ENCODE measurements at places on chromosomes 16 and 17.

DNA sequence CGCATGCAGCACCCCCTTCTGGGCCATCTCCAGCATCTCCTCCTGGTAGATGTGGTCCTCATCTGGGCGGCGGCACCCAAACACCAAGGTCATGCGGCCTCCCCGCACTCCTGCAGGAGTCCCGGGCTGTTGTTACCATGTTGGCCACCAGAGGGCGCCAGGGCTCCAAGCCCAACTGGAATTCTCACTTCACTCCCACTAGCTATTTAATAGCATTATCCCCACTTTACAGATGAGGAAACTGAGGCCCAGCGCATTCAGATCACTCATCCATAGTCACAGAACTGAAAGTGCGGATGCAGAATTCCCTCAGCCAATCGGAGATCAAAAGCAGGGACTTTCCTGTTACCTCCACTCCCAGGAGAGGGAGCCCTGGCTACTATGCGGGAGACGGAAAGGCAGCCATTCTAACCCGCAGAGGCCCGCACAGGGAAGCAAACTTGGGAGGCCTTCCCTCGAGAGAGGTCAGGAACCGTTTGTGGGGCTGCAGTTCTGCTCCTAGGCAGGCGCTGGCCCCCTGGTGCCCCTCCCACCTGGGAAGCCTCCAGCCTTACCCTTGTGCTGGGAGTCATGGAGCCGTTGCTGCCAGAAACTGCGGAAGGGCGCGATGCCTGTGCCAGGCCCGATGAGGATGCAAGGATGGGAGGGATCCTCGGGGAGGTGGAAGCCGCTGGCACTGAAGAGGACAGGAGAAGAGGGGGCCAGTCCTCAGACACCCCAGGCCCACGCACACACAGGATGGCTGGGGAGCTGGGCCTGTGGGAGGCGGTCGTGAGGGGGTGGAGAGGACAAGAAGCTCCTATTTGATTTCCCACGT lies 40.1 kb downstream of the NOS2 start:
- DNase-seq = peak; percentile 75

GRCh38 chr17:76529224-76530094 lies 8.1 kb downstream of the CYGB start:
- no peak for DNase-seq

GRCh38 chr17:63774141-63774968 lies at the start of gene DDX42:
Gene DDX42 (plus strand): TSS chr17:63774170. CDS start chr17:63787050, 12,880 bp downstream.
- DNase-seq = no peak

DNA sequence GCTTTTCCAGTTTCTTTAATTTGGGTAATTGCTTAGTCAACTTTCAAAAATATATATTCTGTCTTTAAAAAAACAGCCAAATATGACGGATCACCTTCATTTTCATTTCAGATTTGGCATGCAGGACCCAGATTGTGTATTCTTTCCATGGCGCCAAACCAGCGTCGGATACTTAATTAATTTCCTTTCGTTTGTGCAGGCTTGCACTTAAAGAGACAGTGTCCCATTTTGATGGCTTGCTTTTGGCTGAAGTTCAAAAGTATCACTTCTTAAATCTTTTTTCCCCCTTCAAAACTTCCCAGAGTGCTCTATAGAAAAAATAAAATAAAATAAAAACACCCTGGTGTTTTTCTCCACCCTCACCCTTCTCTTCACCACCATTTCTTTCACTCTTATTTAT lies 394.5 kb upstream of the SOX9 start:
- DNase-seq = no peak

DNA sequence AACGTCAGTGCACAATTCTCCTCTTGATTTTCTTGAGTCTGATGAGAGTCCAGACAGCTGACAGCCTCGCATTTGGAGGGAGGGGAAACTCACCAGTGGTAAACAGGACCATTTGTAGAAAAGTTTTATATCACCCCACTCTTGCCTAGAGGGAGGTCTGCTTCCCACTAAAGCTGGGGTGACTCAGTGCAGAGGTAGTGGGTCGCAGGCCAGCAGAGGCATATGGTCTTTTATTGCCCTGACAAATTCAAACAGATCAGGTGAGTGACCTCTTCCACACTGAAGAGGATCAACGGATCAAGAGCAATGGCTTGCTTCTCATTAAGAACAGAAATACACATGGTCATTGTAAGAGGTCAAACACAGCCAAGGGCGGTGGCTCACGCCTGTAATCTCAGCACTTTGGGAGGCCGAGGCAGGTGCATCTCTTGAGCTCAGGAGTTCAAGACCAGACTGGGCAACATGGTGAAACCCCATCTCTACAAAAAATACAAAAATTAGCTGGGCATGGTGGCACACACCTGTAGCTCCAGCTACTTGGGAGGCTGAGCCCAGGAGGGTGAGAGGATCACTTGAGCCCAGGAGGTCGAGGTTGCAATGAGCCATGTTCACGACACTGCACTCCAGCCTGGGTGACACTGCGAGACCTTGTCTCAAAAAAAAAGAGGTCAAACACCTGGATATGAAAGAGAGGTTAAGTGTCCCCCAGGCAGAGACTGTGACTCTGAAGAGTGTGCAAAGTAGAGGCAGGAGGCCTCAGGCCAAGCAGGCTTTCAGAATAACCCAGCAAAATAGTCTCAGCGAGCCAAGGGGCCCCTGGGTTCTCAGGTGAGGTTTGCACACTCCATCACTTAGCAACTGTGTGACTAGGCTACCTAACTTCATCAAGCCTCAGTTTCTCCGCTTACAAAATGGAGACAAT lies 56.5 kb upstream of the ERN1 start:
- no peak for DNase-seq

DNA sequence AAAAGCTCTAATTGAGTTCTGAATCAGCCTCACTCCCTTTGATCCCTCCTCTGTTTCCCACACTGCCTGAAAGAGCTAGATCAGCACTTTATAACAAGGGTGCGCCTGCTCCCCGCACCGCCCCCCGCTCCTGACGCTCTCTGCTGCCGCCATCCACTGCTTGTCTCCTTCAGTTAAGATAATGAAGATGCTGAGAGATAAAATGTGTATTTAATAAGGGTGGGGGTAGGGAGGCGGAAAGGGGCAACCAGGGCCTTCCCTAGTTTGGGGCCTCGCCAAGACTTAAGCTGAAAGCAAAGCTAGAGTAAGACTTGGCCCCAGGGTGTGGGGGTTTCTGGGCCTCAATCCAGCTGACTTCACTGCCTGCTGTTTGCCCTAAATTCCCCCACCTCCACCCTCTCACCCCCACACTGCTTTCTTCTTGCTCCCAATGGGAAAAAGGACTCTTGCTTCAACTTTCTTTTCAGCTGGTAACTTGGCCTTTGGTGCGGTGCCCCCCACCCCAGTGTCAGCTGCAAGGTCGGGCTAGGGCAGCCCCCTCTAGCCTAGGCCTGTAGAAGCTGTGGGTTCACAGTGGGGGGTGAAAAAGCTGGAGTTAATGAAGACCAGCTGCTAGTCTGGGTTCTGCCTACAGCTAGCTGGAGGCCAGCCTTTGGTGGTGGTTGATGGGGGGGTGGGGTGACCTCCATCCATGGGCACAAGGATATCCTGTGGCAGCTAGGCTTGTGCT lies 1.8 kb upstream of the RARA start:
- DNase-seq = no peak

- DNase-seq = no peak
Measured at GRCh38 chr16:66039793-66040192, 326.7 kb upstream of the CDH5 start.

DNA sequence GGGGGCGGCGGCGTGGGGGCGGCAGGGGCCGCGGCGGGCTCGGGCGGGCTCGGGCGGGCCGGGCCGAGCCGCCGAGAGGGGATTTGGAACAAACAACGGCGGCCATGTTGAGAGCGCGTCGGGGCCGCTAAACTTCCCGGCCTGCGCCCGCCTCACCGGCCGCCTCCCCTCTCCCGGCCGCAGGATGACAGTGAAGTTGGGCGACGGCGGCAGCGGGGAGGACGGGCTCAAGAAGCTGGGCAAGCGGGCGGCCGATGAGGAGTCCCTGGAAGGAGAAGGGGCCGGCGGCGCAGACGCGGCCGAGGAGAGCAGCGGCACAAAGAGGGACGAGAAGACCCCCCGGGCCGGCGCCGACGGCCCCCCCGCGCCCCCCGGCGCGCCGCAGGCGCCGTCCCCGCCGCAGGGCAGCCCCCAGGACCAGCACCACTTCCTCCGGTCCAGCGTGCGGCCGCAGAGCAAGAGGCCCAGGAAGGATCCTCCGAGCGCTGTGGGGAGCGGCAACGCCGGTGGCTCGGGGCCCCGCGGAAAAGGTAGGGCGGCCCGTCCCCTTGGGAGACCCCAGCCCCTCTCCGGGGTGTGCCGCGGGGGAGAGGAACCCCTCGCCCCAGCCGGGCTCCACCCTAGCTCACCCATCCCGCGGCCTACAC lies 2.4 kb downstream of the CRAMP1 start:
- peak; percentile 34 for DNase-seq

DNA sequence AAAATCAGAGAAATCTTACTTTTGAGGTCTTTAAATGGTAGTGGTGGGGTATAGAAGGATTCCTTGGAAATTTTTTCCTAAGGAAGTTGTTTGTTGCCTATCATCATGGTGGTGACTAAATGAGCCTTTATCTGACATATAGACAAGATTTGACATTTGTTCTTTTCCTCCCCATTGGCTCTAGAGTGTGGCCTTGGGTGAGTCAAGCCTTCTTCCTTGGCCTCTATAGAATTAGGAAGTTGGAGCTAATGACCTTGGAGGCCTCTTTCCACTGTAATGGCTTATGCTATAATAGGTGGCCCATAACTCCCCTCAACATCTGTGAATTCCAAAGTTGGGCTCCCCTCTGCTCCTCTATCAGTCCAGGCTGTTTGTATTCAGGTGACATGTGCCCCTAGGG lies 79.1 kb upstream of the HNF1B start:
- no peak for DNase-seq

DNA sequence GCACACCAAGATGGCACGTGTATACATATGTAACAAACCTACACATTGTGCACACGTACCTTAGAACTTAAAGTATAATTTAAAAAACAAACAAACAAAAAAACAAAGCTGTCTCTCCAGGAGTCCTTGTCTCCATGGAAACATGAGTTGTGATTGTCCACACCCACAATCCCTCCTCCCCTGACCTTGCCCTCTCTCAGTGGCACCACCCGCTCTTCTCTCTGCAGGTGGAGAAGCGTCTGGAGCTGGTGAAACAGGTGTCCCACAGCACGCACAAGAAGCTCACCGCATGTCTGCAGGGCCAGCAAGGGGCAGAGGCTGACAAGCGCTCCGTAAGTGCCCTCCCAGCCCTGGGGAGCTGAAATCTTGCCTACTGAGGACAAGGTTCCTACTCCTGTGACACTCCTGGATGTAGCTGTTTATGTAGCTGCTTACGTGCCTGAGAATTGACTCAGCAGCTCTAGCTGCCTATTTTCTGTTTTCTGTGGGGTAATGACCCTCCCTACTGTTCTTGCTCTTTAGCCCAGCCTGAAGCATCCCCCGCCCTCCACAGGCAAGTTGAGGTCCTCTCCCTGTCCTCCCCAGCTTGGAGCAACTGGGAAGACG lies 107.0 kb downstream of the ARHGAP44 start:
- no peak for DNase-seq

DNA sequence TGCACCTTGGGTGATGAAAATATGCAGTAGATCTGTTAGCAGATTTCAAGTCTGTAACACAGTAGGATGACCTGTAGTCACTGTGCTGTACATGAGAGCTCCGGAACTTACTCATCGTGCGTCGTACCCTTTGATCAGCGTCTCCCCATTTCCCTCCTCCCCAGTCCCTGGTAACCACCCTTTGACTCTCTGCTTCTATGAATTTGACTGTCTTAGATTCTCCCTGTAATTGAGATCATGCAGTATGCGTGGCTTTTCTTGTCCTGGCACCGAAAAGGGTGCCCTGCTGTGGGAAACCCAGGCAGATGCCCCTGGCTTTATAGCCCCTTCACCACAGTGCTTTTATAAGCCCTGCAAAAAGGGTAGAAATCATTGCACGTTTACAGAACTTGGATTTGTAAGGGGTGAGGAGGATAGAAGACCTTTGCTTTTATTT lies 20.5 kb downstream of the CLEC16A start:
- peak; percentile 50 for DNase-seq

DNA sequence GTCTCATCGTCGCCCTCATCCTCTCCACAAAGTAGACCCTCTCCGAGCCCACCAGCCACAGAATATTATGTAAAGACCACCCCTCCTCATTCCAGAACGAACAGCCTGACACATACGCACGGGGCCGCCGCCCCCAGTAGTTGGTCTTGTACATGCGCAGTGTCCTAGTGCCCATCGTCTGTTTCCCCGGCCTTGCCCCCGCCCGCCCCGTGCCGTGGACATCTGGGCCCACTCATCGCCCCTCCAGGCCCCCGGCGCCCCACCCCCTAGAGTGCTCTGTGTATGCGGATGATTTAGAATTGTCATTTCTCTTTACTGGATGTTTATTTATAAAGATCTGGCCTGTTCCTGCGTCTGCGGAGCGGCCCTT lies 475 bp upstream of the AMDHD2 start:
- DNase-seq = no peak

DNA sequence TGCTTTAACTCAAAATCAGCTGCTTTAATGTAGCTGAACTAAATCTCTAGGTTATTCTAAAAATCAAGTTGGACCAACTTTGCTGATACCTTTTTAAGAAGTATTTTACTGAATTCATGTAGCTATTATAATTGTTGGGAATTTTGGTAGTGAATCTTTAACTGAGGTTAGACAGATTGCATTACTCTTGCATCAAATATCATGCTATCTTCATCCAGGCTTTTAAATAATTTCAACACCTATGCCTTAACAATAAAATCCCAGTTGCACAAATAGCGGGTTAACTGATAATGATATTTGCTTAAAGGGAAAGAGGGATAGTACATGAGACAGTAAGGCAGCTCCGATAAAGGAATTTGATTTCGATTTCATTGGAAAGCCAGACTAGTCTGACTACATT lies 241.3 kb upstream of the TBX2 start:
- DNase-seq = no peak

Measured in activated T-cell treated with anti-CD3 and anti-CD28 coated beads, Interleukin-2, amount 50 U/mL, for 1 hour (primary cell).